ENCODE measurements at places on chromosomes 5 and 9. TPM values are rescaled to one million over a fixed set of nuclear protein-coding genes. Genes with fewer than 3 reads are reported as not detected.

The CAPSL gene
- total RNA-seq, result not detected

The C9 gene
- not detected for total RNA-seq

The PPP3R2 gene
- not detected for total RNA-seq

- DNase-seq, result peak; percentile 23
These were observed 98.4 kb downstream of the LIX1 start for GRCh38 chr5:97044052-97044451.

- DNase-seq, result no peak
These were observed 194.5 kb downstream of the TRIO start for GRCh38 chr5:14337593-14337992.
